CD4-positive, alpha-beta T cell treated with Interleukin-21 for 1 hour (primary cell): ENCODE measurements at places on chromosomes 16 and 17.

DNA sequence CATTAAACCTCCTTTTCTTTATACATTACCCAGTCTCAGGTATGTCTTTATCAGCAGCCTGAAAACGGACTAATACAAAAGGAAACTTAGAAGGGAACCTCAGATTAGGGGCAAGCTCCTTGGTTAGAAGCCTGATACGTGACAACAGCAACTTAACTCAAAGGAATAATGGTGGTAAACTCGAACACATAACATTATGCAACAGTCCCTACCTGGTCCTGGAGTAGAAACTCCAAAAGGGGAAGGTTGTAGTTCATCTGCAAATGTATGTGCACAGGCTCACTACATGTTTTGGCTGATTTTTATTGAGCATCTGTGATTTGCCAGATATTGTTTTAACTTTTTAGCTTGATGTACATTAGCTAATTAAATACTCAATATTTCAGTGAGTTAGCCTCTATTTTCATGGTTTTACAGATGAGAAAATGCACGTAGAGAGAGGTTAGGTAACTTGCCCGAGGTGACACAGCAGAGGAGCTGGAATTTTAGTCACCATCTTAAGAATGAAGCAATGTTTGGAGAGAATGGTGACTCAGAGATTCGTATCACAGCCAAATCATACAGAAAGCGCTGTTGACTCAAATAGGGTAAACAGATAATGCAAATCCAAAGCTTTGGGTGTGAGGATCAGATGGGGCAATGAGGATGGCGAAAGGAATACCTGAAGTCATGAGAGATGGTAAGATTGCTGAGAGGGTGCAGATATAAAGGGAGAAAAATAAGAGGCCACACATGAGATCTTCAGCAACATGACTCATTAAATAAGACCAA lies 194.9 kb upstream of the RBFOX1 start:
- no peak for DNase-seq

DNA sequence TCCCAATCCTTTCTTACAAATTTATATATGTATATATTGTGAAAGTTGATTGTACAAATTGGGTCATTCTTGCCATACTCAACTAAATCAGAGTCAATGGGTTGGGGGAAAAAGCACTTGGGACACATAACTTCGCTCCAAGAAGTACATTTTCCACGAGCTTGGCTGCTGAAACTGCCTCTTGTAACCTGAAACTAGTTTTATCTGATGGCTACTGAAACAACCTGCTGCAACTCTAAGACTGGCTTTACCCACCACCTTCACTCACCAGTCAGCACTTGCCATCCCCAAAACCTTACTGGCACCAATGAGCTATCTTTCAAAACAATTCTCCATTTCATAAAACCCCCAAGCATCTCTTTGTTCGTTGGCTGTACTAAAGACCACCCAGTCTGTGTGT lies 14.5 kb upstream of the MYCBPAP start:
- no peak for DNase-seq

DNA sequence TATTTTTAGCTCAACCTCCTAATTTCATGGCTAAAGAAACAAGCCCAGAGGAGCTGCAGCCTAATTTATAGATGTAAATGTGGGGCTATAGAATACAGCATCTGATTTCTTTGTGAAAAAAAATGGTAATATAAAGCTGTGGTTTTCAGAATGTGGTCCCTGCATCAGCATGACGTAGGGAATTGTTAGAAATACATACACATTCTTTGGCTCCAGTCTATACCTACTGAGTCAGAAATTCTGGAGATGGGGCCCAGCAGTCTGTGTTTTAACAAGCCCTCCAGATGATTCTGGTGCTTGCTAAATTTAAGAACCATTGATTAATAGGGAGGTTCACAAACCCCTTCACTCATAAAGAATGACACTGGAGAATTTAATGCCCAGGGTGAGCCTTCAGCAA lies 18.1 kb upstream of the MYH8 start:
- no peak for DNase-seq

DNA sequence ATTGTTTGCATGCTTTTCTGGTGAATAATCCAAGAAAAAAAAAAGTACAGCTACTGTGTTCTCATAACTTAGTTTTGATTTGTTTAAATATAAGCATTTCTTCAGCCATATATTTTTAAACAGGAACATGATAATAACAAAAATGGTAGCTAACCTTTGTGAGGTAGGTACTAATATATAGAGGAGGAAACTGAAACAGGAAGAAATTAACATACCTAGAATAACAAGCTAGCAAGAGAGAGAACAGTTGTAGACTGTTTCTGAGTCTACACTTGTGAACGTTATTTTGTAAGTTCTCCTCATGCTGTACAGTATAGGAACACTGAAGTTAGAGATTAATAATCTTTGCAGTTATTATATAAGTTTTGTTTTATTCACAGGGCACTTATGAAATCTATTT lies 49.3 kb downstream of the NSRP1 start:
- DNase-seq: no peak

- DNase-seq: peak; percentile 49
Measured at GRCh38 chr17:8155231-8155995, 3.2 kb upstream of the PER1 start.

DNA sequence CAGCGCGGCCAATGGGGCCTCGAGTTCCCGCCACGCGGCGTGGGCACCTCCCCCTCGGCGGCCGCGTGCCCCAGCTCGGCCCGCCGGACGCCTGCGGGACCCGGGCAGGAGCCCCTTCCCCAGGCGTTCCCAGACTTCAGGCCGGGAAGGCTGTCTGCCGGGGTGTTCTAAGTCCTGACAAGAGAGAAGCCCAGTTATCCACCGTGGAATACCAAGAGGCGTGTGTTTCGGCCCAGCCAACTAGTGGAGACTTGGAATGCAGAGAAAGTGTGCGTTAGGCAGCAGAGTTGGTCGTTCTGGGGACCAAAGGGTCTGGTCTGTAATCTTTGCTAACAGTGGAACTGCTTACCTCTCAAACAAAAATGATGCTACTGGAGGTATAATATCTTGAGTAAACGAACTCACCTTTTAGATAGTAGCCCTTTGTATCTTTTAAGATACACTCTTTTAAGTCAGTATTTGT lies 251 bp upstream of the HSF5 start:
- DNase-seq: no peak

DNA sequence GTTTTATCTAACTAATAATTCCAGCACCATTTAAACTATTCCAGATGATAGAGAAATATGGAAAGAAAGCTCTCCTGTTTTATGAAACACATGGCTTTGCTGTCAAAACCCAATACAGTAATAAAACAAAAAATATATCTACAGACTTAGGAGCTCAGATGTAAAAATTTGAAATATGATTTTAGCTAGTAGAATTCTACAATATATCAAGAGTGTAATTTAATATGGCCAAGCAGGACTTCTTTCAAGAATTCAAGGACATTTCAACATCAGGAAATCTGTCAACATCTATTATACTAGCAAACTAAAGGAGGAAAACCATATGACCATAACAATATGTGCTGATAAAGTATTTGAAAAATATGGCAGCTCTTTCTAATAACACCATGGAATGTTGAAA lies 57.5 kb downstream of the CCDC182 start:
- no peak for DNase-seq

DNA sequence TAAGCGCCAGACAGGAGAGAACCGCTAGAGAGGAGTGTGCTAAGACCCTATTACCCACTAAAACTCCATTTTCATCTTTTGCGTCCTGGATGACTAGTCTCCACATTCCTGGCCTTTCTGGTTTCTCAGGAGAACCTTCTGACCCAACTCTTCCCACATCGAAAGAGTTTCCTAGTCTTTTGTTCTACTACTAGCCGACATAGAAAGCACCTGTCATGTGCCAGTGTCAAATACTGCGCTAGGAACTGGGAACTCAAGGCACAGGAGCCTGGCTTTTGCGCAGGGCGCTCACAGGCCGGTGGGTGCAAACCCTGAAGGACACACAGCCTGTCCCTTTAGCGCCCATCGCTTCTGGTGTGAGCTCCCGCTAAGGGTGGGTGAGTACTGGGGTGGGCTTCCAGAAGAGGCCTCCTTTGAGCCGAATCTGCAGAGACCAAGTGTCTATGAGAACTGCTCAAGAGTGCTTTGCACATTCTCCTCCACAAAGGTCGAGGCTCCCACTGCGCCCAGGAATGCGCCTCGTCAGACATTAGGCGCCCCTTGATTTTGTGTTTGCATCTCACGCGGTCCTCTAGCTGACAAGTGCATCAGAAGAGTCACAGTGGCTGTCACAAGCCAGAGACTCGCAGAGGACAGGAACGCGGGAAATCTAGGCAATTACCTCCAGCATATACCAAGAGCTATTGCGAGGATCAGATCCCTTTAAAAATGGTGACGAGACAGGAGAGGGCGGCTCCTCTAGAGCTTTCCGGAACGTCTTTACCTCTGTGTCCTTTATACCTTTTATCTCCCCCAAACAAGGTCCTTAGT lies 2.0 kb upstream of the PSMB3 start:
- DNase-seq: no peak

GRCh38 chr17:17940441-17940911 lies 31.7 kb downstream of the TOM1L2 start:
- no peak for DNase-seq

DNA sequence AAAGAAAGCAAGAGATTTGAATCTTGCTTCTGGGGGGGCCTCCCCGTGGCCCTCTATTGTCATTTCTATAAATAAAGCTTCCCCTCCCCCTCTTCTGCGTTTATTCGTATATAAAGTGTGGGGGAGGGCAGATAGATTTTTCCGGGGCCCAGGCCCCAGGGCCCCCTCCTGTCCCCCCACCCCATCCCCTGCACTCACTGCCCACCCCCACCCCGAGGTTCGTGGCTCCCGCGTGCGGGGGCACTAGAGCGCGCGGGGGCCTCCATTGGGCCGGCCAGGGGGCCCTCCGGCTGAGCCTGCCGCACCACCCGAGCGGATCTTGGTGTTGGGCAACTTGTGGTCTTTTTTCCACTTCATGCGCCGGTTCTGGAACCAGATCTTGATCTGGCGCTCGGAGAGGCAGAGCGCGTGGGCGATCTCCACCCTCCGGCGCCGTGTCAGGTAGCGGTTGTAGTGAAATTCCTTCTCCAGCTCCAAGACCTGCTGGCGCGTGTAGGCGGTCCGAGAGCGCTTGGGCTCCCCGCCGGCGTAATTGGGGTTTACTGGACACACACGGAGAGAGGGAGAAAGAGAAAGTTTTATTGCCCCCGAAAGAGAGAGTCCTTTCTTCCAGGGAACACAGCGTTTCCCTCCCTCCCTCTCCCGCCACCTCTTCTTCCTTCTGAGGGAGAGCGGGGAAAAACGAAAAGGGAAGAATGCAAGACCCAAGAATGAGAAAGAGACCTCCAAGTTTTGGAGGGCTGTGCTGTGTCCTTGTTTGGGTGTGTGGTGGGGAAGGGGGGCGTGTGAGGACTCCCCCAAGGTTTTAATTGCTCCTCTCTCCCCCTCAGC lies 1.5 kb downstream of the HOXB4 start:
- DNase-seq: no peak

GRCh38 chr16:67406111-67406971 lies 9.9 kb downstream of the ZDHHC1 start:
- no peak for DNase-seq

GRCh38 chr16:17149904-17150483 lies 320.8 kb downstream of the XYLT1 start:
- no peak for DNase-seq

DNA sequence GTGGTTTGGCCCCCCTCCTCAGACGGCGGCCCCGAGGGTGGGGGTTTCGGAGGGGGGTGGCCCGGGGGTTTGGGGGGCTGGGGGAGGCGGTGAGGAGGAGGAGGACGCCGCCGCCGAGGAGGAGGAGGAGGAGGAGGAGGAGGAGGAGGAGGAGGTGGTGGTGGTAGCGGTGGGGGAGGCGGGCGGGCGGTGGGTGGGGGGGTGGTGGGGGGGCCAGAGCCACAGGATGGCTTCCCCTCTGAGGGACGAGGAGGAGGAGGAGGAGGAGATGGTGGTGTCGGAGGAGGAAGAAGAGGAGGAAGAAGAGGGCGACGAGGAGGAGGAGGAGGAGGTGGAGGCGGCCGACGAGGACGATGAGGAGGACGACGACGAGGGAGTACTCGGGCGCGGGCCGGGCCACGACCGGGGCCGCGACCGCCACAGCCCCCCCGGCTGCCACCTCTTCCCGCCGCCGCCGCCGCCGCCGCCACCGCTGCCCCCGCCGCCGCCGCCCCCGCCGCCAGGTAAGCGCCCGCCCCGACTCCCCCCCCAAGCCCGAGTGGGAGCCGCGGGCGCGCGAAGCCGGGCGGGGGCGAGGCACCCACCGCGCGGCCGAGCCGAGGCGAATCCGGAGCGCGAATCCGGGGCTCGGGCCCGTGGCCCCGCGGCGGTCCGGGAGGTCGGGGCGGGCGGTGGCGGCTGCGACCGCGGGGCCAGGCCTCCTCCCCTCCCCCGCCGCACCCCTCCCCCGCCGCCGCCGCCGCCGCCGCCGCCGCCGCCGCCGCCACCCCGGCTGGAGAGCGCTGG lies 3.8 kb upstream of the CHD3 start:
- DNase-seq: peak; percentile 51

GRCh38 chr16:89697616-89698331 lies 3.7 kb downstream of the SPATA2L start:
- no peak for DNase-seq

GRCh38 chr17:40614431-40615067 lies 33.1 kb downstream of the SMARCE1 start:
- DNase-seq: no peak

- DNase-seq: no peak
Measured at GRCh38 chr16:74034862-74035261, 261.8 kb upstream of the PSMD7 start.

DNA sequence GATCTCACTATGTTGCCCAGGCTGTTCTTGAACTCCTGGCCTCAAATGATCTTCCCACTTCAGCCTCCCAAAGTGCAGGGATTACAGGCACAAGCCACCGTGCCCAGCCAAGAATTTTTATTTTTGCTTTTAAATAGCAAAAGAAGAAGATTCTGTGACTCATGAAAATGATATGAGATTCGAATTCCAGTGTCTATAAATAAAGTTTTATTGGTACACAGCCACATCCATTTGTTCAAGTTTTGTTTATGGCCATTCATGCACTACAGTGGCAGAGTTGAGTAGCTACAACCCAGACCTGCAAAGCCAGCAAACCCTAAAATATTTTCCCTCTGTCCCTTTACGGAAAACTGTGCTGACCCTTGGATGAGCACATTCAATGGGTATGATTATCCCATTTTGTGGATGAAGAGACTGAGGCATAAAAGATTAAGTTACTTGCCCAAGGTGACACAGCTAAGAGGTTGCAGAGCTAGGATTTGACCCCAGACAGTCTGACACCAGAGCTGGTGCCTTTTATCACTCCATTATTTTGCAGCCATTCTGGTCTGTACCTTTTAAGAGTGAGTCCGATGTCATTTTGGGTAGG lies 34.2 kb downstream of the SCNN1G start:
- no peak for DNase-seq

- DNase-seq: no peak
Measured at GRCh38 chr16:64773638-64774037, 348.2 kb downstream of the CDH11 start.

DNA sequence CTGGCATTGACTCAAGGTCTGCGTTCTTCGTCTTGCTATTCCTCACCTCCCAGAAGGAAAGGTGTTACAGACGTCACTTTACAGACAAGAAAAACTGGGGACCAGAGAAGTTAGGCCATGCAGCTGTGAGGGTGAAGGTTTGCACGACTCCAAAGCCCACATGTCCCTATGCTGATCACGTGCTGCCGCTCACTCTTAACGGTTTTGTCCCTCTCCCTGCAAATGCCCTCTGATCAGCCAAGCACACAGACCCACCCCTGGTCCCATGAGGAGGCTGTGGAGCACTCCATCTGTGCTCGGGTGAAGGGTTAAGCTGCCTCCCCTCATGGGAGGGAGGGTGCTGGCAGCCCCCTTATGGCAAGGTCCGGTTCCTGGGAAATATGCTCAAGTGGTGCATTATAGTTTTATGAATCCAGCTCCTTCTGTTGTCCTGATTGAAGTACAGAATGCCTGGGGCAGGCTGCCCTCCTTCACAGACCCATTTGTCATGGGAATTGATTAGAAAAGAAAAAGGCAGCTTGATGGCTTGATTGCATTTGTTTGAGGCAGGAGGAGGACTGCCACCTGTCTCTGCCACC lies 18.8 kb downstream of the CCDC182 start:
- DNase-seq: no peak
